Iris pigment epithelial cell (primary cell): ENCODE measurements at places on chromosomes 11 and 22.

GRCh38 chr11:103624708-103625623 lies 411.5 kb upstream of the DDI1 start:
- peak; percentile 86 for DNase-seq

GRCh38 chr11:111456086-111456858 lies 55.9 kb downstream of the BTG4 start:
- no peak for DNase-seq

DNA sequence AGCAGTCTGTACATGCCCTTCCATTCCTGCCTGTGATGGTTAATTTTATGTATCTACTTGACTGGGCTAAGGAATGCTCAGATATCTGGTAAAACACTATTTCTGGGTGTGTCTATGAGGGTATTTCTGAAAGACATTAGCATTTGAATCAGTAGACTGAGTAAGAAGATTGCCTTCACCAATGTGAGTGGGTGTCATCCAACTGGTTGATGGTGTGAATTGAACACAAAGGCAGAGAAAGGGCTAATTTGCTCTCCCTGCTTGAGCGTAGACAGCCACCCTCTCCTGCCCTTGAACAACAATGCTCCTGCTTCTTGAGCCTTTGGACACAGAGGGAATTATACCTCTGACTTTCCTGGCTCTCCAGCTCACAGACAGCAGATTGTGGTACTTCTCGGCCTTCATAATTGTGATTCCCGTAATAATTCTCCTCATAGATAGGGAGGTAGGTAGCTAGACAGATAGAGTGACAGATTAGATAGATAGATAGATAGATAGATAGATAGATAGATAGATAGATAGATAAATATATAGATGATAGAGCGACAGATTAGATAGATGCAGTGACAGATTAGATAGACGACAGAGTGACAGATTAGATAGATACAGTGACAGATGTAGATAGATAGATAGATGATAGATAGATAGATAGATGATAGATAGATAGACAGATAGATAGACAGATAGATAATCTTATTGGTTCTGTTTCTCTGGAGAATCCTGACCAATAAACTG lies 370.6 kb downstream of the CADM1 start:
- DNase-seq, result no peak

DNA sequence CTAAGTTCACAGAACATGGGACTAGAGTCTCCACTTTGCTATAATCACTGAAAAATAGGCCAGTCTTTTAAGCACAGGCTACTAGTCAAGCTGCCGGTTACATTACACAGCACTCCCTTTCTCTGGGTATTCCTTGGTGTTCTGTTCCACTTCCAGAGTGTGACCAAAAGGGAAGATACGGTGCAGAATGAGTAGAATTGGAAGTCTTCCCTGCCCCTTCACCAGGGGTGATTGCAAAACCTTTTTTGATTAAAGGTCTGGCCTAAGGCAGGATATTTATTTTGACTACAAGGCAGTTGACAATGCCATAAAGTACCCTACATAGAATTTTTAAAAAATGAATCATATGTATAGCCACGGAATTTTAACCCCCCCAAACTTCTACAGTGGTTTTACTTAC lies 59.6 kb upstream of the ADORA2A start:
- peak; percentile 27 for DNase-seq

DNA sequence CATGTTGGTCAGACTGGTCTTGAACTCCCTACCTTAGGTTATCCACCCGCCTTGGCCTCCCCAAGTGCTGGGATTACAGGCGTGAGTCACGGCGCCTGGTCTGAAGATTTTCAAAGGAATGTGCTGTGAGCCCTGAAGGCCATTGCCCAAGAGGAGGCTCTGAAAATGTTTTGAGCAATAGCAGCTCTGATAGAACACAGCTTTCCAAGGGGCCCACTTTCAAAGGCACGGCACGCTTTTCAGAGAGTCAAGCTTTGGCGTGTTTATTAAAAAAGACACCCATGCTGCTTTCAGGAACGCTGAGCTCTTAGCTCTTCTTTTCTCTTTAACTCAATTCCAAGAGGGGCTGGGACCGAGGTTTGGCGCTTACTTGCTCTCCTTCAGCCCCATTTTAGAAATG lies 73.8 kb upstream of the CDON start:
- DNase-seq, result peak; percentile 72

DNA sequence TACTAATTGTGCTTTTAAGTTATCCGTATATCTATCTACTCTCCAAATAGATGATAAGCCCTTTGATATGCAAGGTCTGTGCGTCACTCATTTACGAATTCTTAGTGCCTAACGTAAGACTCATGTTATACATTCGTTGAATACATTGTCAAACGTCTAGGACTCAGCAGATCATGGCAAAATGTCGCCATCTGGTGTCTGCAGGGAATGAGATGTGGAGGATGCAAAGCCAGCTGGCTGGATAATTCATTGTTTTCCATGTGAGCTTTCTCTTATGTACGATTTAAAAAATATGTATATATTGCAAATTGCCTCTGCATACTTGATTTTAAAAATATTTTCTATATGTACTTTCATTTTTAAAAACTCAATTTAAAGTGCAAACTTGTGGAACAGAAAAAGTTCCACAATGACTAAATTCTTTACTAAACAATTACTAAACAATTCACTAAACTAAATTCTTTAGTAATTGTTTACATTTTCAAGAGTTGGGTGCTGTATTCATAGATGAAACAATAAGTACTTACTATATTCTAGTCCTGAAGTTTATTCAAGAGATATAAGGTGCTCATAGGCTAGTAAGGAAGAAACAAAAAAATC lies 33.8 kb downstream of the ZNF202 start:
- peak; percentile 74 for DNase-seq

- DNase-seq, result no peak
Observed at GRCh38 chr11:84914511-84914910, 712.6 kb downstream of the DLG2 start.

DNA sequence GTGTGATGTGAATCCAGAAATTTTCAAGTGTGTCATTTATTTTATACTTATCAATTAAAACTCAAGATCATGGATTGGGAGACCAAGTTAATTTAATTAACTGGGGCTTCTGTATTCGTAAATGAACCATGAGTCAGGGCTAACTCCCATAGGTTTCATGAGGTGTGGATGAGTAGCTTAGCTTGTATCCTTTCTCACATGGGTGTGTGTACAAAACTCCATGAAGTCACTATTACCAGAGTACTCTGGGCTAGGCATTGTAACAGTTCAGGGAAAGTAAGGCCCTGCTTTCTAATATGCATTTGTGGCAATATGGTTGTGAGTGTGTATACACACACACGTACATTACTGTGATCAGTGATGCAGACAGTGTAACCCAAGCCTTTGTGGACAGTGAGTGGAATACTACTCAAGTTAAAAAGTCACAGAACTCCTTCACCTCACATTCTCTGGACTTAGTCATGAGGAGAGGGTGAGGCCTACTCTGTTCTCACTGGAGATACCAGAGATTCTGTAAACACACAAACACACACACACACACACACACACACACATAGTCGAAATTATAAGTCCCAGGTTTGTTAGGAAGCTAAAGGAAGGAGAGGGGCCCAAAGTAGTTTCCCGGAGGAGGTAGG lies 3.5 kb downstream of the CNTF start:
- DNase-seq, result peak; percentile 92

DNA sequence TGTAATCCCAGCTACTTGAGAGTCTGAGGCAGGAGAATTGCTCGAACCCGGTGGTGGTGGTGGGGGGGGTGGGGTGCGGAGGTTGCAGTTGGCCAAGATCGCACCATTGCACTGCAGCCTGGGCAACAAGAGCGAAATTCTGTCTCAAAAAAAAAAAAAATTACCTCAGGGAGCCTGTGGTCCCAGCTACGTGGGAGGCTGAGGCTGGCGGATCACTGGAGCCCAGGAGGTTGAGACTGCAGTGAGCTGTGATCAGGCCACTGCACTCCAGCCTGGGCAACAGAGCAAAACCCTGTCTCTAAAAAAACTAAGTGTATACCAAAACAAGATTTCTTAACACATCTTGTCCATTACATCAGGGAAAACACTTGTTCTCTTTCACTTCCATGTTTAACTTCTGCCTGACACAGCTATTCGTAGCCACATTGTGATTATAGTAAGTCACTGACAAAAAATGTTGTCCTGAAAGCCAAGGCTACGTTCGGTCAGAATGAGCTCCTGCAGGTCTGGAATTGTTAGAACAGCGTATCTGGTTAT lies 1.4 kb downstream of the TMEM80 start:
- peak; percentile 94 for DNase-seq

GRCh38 chr11:68569357-68569756 lies 108.8 kb downstream of the PPP6R3 start:
- DNase-seq, result peak; percentile 23

GRCh38 chr11:71112990-71113389 lies 139.4 kb downstream of the SHANK2 start:
- DNase-seq, result no peak
